Fibroblast of skin of right biceps (primary cell): ENCODE measurements at places on chromosomes 16 and 17.

DNA sequence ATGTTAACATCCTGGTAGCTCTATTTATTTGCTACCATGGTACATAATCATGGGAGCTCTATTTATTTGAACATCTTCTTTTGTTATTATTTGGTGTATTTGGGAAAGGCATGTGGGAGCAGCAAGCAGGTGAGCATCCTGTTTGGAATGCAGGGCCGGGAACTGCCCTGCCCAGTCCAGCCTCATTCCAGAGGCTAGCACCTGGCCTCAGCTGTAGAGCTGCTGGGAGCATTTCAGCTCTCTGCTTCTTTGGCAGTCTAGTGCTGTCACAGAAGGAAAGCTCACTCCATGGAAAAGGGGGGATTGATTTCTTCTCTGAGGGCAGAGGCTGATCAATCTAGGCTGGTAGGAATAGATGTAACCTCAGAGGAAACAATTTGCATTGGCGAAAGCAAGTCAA, 112.5 kb downstream of the WWOX start:
- DNase-seq = no peak

DNA sequence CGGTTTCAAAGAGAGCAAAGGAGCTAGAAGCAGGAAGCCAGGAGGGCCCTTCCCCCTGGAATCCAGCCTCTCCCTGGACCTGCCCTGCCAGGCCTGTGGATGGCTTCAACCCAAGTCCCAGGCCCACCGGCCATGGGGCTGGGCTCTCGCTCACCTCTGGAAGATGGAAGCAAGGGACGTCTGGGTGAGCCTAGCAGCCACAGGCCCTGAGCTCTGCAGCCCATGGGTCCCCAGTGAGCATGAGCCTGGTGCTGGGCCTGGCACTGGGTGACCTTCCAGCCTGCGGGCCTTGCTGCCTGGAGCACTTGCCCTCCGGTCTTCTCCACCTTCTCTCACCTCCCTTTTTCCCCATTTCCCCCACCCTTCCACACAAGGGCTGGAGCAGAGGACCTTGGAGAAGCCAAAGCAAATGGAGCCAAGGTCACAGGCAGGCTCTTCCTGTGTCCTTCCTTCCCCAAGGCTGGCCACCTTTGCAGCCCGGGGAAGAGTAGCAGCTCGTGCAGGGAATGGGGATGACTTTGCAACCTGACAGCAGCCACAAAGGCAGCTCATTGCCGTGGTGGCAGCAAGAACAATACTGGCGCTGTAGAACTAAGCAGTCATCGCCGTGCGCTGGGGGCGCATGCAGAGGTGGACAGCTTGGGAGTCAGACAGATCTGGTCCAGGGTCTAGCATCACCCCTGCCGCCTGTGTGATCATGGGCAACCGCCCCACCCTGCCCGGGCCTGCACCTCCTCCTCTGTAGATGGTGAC, 86.6 kb downstream of the AMFR start:
- DNase-seq = no peak

DNA sequence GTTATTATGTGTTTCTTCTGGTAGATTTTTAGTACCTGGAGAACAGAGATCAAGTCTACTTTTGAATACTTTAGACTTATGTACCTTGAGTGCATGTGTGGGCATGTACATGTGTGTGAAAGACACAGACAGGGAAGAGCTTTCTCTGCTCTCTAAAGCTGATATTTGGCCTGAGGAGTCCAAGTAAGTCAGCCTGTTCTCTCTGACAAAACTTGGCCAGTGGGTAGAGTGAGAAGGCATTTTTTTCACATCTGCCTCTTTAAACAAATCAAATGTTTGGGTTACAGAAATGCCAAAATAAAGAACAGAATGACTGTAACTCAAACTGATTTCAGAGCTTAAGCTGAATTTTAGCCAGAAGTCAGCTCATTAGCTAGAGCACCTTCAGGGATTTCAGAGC, 309.7 kb upstream of the DYNLRB2 start:
- peak; percentile 6 for DNase-seq

DNA sequence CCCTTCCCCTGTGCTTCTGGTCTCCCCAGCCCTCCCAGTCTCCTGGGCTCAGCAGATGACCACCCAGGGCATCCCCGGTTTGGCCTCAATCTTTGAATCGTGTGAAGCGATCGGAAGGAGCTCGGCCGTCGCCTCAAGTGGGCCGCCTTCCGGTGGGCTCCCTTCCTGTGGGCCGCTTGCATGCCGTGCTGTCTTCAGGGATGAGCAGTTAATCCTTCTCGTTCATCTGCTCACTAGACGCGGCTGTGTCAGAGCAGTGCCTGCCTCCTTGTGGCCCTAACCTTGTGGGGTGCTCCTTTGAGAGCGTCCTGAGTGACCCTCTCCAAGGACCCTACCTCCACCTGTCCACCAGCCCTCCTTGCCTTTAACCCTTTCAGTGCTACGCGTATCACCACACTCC, 40.4 kb downstream of the BAIAP2 start:
- no peak for DNase-seq

DNA sequence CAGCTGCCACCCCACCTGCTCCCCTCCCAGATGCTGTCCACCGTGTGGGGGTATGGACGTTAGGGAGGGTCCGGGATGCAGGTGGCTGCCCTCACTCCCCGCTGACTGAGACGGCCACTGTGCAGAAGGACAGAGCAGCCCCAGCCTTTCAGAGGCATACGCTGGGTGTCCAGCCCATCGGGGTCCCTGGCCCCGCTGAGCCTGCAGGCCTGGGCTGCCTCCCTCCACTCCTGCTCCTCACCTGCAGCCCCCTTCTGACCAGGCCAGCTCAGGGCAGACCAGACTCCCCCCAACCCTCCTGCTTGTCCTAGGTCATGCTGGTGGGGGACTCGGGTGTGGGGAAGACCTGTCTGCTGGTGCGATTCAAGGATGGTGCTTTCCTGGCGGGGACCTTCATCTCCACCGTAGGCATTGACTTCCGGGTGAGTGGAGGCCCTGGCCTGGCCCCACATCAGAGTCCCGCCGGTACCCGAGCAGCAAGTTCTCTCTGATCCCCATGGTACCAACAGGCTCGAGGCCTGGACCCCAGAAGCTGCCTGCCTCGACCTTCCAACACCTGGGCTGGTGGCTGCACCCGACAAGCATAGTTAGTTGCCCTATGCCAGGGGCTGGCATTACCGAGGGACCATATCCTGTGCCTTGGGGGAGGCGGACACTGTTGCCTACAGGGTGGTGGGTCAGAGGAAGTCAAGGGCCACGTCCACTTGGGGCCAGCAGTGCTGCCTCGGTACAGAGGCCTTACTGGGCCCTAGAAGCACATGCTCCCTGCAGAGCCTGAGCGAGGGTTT, 1.4 kb downstream of the RAB26 start:
- DNase-seq = no peak

DNA sequence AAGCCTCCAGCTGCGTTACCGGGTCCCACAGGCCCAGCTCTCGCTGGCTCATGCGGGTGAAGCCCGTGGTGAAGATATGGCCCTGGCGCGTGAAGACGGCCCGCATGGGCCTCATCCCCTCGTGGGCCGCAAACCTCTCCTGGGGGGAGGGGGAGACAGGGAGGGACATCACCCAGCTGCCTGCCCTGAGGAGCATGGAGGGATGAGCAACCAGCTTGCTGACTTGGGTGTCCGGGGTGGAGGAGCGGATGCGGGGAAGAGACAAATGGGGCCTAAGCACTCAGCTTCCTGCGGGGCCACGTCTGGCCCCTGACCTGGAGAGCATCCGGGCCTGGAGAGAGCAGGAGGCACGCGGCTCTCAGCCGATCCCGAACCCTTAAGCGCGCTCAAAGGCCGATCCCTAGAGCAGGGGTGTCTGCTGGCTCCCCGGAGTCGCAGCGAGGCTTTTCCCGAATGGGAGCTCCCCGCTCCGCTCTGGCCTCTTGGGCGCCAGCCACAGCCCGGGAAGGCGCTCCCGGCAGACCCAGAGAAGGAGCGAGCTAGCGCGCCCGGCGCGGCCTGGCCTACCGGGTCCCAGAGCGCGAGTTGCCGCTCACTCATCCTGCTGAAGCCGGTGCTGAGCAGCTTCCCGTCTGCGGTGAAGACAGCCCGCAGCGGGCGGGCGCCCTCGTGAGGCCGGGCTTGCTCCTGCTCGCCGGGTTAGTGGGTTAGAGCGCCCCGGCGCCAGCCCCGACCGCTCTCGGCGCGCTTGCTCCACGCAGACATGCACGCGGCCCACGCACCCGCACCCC, 5.0 kb downstream of the CORO6 start:
- peak; percentile 81 for DNase-seq

GRCh38 chr17:38894276-38894675, 24.4 kb downstream of the LASP1 start:
- DNase-seq = no peak

GRCh38 chr17:46732160-46732559, 86.3 kb downstream of the WNT3 start:
- no peak for DNase-seq

DNA sequence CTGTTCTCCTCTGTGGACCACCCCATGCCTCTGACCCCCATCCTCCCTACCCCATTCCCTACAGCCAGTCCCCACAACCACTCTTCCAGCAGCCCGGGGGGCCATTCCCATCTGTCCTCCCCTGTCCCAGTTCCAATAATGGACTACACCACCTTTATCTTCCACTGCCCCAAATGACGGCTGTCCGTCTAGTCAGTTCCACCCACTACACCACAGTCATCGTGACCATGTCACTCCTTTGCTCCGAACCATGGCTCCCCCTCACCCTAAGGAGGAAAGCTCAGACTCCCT, 15.3 kb downstream of the PDP2 start:
- no peak for DNase-seq

DNA sequence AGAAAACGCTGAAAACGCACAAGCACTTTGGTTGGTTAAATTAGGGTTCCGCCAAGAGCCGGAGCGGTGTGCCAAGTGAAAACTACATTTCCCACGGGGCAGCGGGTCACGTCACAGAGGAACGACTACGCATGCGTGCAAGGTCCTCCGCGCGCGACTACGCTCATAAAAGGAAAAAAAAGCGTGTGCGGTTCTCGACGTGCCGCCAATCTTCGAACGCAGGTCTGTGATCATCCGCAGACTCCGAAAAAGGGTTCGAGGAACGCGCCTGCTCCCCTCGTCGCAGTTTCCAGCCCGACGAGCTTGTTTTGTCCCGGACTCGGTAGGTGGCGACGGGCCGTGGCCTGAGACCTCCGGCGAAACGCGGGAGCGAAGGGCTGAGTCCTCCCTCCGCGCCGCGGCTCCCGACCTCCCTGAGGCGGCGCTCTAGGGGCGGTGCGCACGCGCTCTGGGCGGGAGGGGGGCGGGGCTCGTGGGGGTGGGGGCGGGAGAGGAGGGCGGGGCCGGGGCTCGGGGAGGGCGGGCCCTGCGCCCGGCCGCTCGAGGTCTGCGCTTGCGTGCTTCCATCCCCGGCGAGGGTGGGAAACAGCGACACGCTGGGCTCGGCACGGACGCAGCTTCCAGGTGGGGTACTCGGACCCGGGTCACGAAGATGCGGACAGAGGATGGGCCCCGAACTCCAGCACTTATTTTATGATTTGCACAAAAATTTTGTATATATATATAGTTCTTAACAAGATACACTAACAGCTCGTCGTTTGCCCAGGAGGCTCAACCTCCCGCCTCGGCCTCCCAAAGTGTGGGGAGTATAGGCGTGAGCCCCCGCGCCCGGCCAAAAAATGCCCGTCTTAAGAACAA, at the start of gene SGF29:
Gene SGF29, plus strand, starts transcription at position 145 of the 858 bp plus-strand sequence. CDS start 27,150 bp downstream, outside the sequence.
- peak; percentile 91 for DNase-seq

- peak; percentile 55 for DNase-seq
These were observed 17.7 kb downstream of the PSMD11 start for GRCh38 chr17:32461853-32462617.

DNA sequence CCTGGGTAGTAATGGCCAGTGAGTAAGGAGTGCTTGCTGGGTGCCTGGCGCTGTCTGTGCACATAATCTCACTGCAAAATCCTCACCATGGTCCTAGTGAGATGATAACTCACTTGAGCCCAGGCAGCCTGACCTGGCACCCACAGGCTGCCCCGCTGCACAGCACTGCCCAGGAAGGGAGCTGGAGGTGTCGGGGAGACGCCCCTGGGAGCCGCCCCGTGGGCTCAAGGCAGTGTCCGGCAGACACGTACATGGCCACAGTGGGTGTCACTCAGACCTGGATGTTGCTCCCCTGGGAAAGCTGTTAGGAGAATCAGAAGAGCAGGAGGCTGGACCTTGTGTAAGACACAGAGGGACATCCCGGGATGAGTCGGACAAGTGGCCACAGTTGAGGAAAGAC, 44.2 kb downstream of the BEAN1 start:
- no peak for DNase-seq

DNA sequence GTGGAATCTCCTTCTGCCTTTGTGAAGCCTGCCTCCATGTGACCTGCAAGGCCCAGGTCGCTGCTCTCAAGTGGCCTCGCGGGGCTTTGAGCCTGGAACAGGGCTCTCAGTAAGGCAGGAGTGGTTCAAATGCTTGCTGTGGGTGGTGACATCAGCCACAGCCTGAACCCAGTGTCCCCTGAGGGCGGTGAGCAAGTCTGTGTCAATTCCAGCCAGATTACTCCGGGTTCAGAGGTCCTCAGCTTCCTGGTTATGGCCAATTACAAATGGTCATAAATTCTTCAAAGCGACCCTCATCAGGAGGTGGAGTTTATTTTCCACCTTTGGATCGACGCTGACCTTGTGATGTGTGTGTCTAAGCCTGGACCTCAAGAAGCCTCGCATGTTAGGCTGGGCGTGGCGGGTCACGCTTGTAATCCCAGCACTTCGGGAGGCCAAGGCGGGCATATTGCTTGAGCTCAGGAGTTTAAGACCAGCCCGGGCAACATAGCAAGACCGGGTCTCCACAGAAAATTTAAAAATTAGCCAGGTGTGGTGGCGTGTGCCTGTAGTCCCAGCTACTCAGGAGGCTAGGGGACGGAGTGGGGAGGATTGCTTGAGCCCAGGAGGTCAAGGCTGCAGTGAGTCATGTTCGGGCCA, 17.3 kb downstream of the LGALS3BP start:
- DNase-seq = no peak

DNA sequence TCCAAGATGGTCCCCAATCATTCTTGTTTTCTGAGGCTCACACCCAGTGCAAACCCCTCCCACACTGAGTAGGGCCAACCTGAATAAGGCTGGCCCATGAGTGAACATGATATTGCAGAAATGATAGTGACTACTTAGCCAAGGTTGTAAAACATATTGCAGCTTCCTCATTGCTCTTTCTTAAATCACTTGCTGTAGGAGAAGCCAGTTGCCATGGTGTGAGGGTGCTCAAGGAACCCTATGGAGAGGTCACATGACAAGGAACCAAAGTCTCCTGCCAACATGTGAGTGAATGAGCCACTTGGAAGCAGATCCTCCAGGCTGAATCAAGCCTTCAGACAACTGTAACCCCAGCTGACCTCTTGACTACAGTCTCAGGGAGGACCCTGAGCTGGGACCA, 191.4 kb downstream of the RGS9 start:
- no peak for DNase-seq
